ENCODE measurements at places on chromosomes 13 and 19.
A peak's percentile ranks its signal among the peaks of the same experiment; 100 is the strongest.

GRCh38 chr13:97505017-97505416, 71.0 kb downstream of the RAP2A start:
- no peak for DNase-seq

DNA sequence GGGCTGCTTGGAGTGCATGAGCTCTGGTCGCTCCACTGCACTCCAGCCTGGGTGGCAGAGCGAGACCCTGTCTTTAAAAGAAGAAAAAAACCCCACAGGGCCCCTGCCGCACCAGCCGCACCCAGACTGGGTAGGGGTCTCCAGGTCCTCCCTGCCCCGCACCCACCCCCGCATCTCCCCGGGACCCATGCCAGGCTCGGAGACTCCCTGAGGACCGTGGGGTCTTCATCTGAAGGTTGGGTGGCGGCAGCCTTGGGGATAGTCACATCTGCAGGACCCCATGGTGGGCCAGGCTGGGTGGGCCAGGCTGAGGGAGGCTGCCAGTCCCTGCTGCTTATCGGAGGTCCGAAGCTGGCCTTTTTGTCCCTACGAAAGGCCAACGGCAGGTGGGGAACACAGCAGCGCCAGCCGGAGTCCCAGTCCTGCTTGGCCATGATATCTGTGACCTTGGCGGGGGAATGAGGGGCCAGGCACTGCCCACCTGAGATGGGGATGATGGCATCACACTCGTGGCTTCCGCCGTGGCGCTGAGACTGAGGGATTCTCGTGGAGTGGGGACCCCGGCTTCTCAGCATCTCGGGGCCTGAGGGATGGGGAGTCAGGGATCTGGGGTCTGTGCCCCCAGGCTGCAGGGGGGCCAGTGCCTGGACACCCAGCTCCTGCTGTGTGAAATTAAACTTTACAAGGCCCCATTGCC, 11.1 kb downstream of the EFNA2 start:
- DNase-seq = no peak

- DNase-seq = no peak
Observed at GRCh38 chr19:55454787-55455243, 6.6 kb downstream of the ISOC2 start.

GRCh38 chr19:36103040-36103626, 7.8 kb upstream of the OVOL3 start:
- DNase-seq = no peak

- no peak for DNase-seq
Observed at GRCh38 chr19:34171539-34171876, 796 bp upstream of the LSM14A start.

- DNase-seq = peak; percentile 30
Observed at GRCh38 chr19:54481326-54481930, 8.3 kb upstream of the CDC42EP5 start.

GRCh38 chr19:58466089-58466759, 656 bp upstream of the ZNF324 start:
- no peak for DNase-seq

DNA sequence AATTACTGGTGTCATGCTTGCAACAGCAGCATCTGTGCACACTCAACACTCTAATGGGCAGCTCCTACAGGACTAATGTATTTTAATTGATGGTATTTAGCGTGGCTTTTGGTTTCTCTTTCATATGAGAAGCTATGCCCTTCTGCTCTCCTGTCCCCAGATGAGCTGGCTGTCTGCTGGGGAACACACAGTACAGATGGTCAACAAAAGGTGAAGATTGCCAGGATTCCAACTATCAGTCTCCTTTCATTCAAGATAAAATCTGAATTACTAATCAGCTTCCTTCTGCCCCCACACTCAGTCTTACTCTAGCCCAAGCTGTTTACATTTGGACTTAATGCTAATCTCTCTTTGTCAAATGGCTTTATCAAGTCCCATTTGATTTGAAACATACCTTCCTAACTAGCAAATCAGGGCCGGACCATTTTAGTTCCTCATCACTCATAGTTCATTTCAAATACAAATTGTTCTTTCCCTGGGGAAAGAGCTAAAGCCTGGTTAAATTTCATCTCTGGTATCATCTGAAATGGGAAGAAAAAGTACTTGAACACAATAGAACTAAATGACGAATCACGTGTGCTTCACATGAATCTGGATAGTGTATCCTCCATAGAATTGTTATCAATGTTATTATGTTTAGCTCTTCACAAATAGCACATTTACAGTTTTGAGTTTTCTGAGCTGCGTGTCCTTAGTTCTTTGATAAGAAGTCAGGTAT, 988.0 kb downstream of the PCDH17 start:
- DNase-seq = no peak

DNA sequence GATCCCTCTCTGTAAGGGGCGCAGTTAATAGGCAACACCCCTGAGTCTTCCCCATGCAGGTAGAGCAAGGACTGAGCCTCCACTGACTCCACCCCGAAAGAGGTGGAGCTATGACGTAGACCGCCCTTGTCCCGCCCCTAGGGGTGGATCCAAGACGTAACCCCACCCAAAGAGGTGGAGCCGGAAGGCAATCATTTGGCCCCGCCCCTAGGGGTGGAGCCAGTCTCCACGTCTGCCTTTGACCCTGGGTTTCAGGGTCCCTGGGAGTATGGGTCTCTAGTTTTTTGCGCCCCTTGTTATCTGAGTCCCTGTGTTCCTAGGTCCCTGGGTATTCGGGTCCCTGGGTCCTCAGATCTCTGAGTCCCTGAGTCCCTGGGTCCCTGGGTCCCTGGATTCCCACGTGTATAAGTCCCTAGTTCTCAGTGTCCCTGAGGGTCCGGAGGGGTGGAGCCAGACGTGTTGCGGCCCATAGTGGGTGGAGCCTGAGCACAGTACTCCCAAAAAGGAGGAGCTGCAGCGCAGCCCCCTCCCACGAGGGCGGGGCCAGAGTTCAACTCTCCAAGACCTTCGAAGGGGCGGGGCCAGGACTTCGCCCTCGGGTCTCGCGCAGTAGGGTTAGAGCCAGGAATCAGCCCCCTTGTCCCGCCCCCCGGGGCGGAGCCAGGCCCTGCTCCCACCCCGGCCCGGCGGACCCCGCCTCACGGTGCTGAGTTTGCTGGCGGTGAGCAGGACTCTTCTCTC, 5.3 kb downstream of the DENND1C start:
- DNase-seq = peak; percentile 53

DNA sequence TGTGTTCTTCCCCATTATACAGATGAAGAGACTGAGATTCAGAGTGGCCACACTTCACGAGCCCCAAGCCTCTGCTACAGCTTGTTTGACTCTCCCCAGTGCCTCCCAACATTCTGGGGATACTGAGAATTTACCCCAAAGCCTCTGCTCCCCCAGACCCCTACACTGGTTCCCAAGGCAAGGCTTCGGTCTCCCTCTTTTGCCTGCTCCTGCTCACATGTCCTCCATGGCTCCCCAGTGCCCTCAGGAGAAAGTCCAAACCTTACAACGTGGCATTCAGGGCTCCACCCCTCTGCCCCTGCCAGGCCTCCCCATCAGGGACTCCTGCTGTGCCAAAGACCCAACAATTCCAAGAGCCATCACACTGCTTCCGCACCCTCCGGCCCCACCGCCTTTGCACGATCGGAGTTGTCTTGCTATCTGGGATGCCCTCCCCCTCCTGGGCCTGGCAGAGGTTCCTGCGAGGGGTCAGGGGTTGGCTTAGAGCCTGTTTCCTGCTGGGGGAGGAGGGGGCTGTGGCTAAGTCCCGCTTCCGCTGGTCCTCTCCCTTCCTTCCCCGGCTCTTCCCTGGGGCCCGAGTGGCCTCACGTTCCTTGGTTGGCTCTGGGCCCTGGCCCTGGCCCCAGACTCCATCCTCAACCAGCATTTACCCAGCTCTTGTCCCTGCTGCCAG, 15.4 kb downstream of the GTPBP3 start:
- no peak for DNase-seq

GRCh38 chr19:29324717-29325116, 111.8 kb upstream of the UQCRFS1 start:
- DNase-seq = no peak

DNA sequence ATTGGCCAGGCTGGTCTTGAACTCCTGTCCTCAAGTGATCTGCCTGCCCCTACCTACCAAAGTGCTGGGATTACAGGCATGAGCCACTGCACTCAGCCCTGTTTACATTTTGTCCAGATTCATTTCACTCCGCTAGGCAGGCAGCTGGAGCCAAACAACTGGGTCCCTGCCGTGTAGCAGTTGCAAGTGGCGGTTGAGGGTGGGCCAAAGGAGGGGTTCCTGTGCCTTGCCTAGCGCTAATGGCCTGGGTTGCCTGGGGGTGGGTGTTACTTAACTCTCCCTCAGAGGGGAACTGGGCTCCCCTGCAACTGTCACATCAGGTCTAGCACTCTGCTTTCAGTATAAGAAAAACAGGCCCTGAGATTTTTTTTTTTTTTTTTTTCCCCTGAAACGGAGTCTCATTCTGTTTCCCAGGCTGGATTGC, 7.4 kb downstream of the ACP5 start:
- no peak for DNase-seq

- DNase-seq = no peak
Observed at GRCh38 chr13:112870051-112870331, 99.0 kb upstream of the MCF2L start.

- DNase-seq = no peak
Observed at GRCh38 chr13:47603365-47603764, 397.7 kb downstream of the SUCLA2 start.

- peak; percentile 50 for DNase-seq
Observed at GRCh38 chr19:42657556-42657955, 62.8 kb upstream of the CEACAM8 start.

- peak; percentile 87 for DNase-seq
Observed at GRCh38 chr19:45645631-45646344, 6.6 kb upstream of the EML2 start.

- no peak for DNase-seq
Observed at GRCh38 chr13:36787181-36787580, 31.8 kb upstream of the RFXAP start.

DNA sequence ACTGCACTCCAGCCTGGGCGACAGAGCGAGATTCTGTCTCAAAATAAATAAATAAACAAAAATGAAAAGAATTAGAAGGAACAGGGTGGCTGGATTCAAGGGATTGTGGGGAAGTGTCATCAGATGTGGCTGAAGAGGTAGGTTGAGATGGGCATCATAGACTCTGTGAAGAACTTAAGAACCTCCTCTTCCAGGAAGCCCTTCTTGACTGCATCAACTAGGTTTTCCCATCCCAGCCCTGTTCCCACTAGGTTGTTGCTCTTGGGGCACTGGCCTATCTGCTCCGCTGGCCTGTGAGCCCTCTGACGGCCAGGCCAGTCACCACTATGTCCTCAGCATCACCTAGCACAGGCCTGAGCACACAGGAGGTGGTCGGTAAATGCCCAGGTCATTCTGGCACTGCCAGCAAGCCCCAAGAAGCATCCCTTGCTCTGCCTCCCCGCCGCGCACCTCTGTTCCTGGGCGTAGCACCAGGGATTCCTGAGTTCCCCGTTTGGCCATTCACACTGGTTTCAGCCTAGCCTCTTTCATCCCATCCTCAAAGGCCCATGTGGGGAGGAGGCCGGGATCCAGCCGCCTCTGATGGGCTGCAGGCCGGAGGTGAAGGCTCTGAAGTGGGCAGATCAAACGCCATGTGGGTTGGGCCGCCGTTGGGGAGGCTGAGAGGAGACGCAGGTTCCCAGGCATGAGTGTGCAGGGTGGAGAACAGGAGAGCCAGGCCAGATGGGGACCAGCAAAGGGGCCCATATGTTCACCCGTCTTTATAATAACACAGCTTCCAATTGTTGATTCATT, 27.6 kb upstream of the SLC1A5 start:
- DNase-seq = no peak

- DNase-seq = no peak
Observed at GRCh38 chr19:49067554-49067953, 2.9 kb upstream of the NTF4 start.

GRCh38 chr13:35473802-35474201, 2.7 kb downstream of the MAB21L1 start:
- no peak for DNase-seq

DNA sequence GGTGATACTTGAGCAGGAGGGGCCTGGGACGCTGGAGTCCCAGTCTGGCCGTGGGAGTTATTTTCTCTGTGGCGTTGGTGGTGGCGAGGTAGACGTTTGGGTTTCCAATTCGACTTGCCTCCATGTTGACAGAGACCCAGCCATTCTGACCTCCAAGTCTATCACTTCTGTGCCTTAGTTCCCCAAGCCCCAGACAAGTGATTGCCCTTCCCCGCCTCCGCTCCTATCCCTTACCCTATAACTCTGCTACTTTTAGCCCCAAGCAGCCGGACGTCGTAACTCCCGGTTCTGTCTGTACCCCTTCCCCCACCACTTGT, 549 bp downstream of the TIMM50 start:
- DNase-seq = no peak

DNA sequence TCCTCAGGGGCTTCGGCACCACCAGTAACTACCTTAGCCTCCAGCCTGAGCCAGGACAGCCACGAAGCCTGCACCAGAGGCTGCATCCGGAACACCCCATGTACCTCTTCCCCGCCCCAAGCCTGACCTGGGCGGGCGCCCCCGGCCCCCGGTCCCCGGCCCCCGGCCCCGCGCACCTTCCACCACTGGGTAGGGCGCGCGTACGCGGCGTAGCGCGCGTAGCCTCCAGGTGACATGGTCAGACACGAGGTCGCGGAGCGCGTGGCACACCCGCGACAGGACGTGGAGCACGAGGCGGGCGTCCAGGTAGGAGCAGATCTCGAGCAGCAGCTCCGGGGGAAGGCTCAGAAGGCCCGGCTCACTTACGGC, 450 bp downstream of the FBXW9 start:
- no peak for DNase-seq

GRCh38 chr19:3852614-3853254, 16.1 kb downstream of the ZFR2 start:
- peak; percentile 81 for DNase-seq

GRCh38 chr13:36794706-36795105, 24.3 kb upstream of the RFXAP start:
- DNase-seq = no peak

DNA sequence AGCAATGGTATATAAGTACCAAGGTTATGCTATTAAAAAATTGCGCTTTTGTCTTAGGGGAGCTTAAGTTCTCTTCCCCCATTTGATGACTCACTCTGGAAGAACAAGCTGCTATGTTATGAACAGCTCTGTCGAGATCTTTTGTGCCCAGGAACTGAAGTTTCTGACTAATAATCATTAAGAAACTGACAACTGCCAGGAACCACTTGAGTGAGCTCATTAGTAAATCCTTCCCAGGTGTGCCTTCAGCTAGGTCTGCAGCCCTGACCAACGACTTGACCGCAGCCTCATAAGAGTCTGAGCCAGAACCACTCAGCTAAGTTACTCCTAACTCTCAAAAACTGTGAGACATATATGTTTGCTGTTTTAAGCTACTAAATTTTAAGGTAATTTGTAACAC, 147.8 kb downstream of the SLITRK6 start:
- no peak for DNase-seq

GRCh38 chr13:38564256-38565150, 122.4 kb upstream of the FREM2 start:
- DNase-seq = no peak

DNA sequence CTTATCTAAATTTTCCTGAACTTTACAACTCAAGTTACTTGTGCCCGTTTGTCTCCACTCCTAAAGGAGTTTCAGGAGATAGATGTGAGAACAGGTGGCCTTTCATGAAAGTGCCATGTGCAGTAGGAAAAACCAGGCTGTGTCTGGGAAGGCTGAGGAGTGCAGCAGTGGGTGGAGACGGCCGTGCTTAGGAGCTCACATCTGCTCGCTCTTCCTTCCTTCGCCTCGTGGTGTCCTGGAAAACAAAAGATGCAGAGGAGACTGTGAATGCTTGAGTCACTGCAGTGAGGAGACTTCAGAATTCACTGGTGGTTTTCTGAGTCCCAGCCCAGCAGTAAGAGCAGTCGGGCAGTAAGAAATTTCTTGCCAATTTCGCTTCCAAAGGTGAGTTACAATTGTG, 138.4 kb upstream of the RNF113B start:
- peak; percentile 36 for DNase-seq

- DNase-seq = no peak
Observed at GRCh38 chr13:99345345-99345744, 38.1 kb upstream of the GPR183 start.
